Gastrocnemius medialis (tissue), 4 donors: ENCODE measurements at places on chromosomes 6 and 20.
A peak's percentile ranks its signal among the peaks of the same experiment; 100 is the strongest.

DNA sequence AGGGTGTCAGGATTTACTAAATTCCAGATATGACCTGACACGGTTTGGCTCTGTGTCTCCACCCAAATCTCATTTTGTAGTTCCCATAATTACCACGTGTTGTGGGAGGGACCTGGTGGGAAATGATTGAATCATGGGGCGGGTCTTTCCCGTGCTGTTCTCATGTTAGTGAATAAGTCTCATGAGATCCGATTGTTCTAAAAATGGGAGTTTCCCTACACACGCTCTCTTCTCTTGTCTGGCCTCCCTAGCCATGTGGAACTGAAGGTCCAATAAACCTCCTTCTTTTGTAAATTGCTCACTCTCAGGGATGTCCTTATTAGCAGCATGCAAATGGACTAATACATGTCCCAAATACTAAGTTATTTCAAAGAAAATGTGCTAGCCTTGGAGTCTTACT lies 121.1 kb downstream of the CENPW start:
- no peak for DNase-seq

DNA sequence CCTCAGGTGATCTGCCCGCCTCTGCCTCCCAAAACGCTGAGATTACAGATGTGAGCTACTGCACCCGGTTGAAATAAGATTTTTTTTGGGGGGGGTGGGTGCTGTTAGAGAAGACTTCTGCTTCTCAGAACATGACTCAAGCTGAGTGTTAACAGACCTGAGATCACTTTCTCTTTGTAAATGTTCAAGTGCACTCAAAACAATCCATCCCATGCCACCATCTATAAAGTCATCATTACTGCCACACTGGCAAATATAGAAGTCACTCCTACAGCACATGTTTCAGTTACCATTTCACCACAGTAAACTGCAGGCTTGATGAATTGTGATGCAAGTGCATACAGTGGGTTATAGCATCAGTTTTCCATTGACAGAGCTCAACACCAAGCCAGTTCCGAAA lies 9.0 kb downstream of the VPS16 start:
- DNase-seq: no peak

DNA sequence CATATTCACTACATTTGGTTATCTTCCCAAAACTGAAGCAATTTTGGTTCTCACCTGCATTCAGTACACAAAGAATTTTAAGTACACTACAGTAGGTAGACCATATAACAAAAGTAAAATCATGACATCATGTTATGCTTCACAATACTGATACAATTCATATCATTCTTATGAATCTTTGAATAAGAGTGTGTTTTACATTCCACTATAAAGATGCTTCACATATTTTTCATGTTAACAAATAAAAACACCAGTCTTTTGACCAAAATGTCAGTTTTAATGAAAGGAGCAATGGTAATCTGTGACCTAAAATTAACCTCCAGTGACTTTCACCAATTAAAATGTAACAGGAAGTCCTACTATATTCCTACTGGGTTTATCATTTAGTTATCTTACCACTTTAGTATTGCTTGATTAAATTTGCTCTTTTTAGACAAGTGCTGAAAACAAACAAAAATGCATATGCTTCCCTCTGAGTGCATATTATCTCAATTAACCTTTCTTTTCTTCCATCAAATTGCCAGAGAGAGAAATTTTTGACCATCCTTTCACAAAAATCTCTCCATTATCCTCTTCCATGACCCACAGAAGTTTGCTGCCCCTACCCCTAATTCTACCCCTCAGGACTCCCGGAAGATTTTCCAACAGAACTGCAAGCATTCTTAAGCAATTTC lies 49.3 kb downstream of the PHIP start:
- DNase-seq: no peak

DNA sequence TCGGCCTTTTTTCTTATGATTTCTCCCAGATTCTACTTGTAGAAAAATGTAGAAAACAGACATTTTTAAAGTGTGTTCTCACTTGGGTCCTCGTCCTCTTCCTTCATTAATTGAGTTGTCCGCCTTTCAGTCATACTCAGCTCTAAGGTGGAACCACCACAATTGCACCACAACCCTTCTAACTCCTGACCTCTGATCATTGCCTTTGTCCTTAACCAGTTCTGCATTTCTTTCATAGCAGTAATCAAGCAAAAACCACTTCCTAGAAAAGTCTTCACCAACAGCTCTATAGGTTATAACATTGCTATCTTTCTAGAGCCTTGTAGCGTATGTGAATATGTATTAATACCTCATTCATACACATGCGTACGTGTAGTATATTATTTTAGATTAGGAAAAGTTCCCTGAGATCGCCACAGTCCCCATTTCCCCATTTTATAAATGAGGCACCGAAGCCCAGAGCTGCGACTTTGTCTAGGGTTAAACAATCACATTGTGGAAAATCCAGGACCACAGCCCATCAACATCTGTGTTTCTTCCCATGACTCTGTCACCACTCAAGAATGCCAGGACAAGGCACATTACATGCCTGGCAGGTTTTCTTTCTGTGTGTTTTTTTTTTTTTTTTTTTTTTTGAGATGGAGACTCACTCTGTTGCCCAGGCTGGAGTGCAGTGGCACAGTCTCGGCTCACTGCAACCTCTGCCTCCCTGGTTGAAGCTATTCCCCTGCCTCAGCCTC lies 175.5 kb downstream of the BTBD3 start:
- no peak for DNase-seq

DNA sequence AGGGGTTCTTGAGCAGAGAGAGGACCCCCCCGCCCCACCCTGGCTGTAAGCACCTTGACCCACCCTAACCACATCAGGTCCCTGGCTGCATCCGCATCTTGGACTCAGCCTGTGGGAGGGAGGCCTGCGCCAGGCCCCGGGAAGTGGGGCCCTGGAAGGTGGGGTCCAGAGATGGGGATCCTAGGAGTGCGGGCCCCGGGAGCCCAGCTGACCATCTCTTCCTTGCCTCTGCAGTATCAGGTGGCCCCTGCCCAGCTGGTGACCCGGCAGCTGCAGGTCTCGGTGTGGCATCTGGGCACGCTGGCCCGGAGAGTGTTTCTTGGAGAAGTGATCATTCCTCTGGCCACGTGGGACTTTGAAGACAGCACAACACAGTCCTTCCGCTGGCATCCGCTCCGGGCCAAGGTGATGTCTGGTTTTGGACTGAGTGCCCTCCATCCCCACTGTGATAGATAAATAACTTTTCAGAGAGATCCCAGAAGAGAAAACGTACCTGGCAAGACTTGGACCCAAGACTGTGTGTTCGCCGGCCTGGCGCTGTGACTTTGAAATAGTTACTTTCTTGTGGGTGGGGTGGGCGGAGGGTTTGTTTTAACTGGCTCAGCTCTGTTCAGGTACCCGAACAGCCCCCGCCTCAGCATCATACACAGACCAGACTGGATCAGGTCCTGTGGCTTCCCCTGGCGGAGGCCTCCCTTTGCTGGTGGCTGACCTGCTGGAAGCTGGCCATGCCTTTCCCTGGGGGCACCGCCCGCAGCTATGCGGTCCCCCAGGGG lies 62.0 kb downstream of the EZR start:
- DNase-seq: no peak

- DNase-seq: no peak
Measured at GRCh38 chr6:3616565-3617176, 134.8 kb downstream of the PXDC1 start.

GRCh38 chr6:163565140-163565539 lies 150.6 kb downstream of the QKI start:
- DNase-seq: peak; percentile 48

- no peak for DNase-seq
Measured at GRCh38 chr6:142820338-142821051, 124.5 kb downstream of the HIVEP2 start.

GRCh38 chr20:56762829-56763228 lies 133.7 kb downstream of the TFAP2C start:
- DNase-seq: no peak

DNA sequence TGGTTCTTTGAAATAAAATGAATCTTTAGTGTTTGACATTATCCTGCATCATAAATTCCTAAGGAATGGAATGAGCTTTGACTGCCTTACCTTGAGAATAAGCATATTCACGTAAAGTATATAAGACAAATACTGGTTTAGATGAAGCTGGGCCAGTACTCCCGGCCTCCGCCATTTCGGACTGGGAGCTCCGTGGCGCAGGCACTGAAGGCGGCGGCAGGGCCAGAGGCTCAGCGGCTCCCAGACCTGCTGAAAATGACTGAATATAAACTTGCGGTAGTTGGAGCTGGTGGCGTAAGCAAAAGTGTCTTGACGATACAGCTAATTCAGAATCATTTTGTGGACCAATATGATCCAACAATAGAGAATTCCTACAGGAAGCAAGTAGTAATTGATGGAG lies 76.2 kb upstream of the FAM83B start:
- DNase-seq: no peak

- no peak for DNase-seq
Measured at GRCh38 chr20:61297986-61298385, 45.9 kb downstream of the CDH4 start.

DNA sequence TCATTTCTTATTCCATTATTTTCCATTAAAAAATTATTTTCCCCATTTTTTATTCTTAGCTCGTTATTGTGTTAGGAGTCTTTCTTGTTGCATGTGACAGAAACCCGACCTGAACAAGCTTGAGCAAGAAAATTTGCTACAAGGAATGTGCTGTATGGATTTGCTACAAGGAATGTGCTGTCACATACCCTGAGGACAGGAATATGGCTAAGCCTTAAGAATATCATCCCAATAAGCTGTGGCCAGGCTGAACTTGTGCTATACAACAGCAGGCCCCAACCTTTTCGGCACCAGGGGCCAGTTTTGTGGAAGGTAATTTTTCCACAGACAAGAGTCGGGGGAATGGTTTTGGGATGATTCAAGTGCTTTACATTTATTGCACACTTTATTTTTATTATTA lies 114.0 kb downstream of the TRMT11 start:
- no peak for DNase-seq

DNA sequence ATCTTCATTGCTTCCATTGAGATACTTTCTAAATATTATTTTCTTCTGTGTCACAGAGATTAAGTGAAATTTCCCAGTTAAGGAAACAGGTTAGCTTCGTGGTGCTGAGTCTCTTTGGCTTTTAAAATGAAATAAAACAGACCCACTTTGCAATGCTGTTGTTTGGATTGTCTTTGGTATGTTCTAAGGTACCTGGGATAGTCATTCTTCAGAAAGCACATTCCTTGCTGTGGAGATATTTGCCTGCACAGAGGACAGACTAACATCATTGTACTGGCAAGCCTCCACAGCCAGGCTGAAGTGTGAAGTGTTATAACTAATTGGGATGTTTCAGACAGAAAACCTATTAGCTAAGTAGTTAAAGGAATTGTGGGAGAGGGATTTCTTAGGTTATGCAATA lies 148.8 kb upstream of the EPHA7 start:
- no peak for DNase-seq

DNA sequence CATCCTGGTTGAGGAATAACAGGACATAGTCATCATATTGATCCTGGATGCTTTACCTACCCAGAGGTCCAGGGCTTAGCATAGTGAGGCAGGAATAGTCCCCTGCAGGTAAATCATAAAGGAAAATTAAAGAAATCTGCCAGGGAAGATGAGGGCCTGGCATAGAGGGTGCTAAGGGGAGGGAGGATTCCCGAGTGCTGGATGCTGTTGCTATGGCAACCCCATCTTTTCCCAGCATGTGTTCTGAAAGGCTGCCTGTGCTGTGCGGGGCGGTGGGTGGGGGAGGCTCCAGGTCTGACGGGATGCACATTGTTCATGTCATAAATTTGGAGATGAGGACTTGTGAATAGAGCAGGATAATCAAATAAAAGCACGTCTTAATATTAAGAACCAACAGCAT lies 212.6 kb upstream of the PCSK2 start:
- DNase-seq: no peak

DNA sequence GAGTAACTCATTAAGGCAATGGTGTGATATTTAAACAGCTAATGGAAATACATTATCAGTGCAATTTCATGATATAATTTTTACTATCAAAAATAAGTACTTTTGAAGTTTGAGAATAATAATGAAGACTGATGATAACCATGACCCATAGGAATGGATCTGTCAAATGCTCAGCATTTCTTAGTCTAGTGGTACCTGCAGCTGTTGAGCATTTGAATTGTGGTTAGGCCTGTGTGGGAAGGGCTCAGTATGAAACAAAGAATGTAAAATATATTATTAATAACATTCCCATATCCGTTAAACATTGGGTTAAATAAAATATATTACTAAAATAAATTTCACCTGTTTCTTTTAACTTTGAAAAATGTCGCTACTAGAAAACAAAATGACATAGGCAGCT lies 173.0 kb downstream of the PHF3 start:
- DNase-seq: no peak

DNA sequence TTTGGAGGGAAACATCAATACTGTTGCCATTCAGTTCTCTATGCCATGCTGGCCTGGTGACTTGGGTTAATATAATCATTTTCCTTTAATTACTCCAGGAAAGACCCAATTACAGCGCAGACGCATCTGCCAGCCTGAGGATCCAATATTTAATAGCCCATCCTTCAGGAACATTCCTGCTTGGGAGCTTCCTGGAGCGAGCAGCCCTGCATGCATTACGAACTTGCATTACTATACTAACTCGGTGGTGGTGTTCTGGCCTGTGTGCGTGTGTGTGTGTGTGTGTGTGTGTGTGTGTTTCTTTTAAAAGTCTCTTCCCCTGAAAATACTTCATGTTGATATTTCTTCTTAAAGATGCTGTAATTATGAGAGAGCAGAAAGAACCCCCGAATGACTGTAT lies 26.5 kb downstream of the PMEPA1 start:
- no peak for DNase-seq

GRCh38 chr6:129262661-129263060 lies 379.7 kb downstream of the LAMA2 start:
- DNase-seq: no peak

- no peak for DNase-seq
Measured at GRCh38 chr6:27568226-27568897, 95.5 kb upstream of the ZNF184 start.

GRCh38 chr6:113149511-113149910 lies 707.6 kb upstream of the MARCKS start:
- DNase-seq: no peak

DNA sequence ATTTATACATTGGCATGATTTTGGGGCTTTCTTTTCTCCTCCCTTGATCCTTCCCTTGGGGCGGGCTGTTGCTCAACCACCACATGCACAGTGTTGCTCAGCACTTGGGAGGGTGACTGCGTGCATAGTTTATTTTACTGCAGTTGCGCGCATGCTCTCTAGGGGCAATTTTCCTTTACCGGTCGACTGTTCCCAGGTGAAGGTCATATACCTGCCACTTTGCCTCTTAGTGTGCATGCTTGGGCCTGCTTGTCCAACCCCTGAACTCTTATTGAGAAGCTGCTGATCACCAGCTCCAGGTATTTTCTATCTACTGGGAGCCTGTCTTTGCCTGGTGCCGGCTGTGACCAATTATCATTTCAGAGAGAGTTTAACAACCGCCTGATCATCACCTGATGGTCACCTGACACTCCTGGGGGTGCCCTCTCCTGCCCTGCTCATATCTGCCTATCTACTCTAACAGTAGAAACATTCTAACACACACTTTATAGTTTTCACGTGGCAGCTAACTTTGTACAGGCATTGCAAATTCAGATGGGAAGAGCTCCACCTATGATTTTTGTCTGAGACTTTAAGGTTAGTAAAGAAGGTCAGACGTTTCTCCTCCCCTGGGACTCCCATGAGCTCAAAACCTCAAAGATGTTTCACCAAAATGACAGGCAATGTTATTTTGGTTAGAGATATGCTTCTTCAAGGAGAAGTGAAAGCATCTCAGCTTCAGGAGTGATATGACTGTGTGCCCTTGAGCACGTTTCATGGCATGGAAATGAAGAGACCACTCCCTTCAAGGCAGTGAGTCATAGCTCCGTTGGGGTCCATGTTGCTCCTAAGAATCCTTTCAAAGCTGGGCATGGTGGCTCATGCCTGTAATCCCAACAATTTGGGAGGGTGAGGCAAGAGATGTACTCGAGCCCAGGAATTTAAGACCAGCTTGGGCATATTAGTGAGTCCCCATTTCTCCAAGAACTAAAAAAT lies 227.5 kb upstream of the MYLIP start:
- no peak for DNase-seq
